ENCODE measurements at places on chromosomes 7 and 10.

- no peak for DNase-seq
Observed at GRCh38 chr10:57844387-57844998, 423.2 kb downstream of the IPMK start.

GRCh38 chr10:118471863-118472262 is 123.6 kb downstream of the PRLHR start:
- DNase-seq, result no peak

DNA sequence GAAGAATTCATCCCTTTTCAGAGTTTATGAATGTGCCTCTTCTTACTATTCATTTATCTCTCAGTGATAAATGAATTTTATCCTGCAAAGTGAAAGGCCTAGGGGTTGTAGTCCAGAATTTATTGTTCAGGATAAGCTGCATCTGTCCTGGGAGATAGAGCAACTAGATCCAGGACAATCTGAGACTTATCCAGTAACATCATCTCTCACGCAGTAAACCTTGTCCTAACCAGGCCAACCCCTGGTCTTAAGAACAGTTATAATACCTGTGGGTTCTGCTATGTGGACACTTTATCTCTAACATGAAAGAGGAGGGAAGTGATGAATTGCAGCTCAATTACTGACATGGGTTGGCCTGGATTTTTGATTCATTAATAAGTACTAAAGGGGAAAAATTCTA is 287.6 kb downstream of the BMPER start:
- DNase-seq, result no peak

DNA sequence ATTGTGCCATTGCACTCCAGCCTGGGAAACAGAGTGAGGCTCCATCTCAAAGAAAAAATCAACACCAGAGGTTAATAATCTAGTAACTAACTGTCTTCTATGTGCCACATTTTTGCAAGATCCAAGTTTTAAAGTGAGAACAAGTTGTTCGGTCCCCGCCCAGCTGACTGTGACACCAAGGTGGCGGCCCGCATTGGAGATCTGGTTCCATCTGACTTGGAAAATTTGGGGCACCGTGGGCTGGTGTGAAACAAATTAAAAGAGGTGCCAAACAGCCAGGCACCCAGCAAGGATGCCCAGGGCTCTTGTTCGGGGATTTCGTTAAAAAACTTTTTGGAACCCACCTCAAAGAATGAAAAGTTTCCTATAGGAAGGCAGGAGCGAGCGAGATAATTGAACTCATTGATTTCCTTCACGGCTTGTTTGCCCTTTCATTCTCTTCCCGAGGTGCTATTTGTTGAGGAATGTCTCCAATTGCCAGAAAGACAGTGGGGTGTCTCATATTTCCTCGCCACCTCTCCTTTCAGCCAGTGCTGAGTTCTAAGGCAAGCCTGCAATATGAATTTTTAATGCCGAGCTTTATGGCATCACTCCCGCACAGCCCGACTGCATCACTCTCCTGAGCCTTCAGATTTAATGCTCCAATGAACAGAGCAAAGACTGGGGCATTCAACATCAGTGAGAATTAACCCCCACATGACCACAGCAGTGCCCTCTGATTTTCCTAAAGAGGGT is 156.9 kb upstream of the SH2B2 start:
- no peak for DNase-seq

DNA sequence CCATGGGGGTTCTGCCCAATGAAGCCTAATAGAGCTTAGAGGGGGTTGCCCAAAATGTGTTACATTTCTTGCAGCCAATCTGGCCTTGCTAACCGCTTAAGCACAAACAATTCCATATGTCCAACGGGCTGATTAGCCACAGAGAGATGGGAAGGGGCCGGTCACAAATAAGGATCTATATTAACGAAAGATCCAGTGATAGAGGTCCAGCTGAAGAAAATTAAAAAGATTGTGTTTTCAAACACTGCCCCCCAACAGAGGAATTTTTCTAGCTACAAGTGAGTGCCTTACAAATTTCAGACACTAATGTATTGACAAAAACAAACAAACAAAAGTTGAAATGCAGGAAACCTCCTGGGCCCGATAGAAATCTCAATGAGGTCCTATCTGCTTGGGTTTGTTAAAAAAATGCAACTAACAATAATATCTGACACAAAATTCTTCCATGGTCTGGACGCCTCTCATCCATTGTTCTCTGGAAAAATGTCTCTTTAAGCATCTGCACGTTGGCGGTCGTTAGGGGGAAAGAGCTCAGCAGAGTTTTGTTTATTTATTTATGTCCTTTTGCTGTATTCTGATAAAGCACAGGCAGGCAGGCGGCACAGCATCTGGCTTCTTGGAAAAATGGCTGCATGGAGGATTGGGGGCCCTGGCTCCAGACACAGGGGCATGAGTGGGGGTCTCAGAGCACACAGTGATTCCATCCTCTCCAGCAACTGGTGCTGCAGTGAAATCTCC is 402.0 kb downstream of the RPS24 start:
- no peak for DNase-seq

DNA sequence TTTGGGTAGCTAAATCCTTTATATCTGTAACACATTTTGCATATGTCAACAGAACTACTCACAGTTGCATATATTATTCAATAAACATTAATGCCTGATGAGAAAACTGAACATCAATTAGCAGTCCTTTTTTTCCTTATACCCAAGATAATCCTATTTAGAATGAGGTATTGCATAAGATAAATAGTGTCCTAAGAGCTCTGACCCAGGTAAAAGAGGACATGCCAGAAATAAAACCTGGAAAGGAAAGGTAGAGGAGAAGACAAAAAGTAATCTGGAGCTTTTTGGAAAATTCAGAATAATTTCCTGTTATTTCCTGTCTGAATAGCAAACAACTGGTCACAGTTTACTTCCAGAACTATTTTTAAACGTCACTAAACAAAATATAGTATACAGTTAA is 204.4 kb downstream of the PLXDC2 start:
- DNase-seq, result no peak

GRCh38 chr7:22433710-22434460 is 66.1 kb downstream of the STEAP1B start:
- DNase-seq, result no peak

DNA sequence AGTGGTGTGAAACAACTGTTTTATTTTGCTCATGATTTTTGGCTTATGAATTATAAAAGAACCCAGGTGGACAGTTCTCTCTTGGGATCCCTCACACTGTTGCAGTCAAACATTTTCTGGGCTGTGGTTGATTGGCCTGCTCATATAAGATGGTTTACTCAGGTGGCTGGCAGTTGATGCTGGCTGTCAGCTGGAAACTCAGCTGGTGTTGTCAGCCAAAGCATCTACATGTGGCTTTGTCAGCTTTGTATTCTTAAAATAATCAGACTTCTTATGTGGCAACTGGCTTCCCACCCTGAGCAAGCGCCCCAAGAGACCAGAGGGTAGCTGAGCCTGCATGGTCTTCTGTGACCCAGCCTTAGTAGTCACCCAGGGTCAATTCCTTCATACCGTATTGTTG is 534.7 kb downstream of the NRG3 start:
- DNase-seq, result no peak

GRCh38 chr10:74855027-74855426 is 28.6 kb downstream of the KAT6B start:
- no peak for DNase-seq

DNA sequence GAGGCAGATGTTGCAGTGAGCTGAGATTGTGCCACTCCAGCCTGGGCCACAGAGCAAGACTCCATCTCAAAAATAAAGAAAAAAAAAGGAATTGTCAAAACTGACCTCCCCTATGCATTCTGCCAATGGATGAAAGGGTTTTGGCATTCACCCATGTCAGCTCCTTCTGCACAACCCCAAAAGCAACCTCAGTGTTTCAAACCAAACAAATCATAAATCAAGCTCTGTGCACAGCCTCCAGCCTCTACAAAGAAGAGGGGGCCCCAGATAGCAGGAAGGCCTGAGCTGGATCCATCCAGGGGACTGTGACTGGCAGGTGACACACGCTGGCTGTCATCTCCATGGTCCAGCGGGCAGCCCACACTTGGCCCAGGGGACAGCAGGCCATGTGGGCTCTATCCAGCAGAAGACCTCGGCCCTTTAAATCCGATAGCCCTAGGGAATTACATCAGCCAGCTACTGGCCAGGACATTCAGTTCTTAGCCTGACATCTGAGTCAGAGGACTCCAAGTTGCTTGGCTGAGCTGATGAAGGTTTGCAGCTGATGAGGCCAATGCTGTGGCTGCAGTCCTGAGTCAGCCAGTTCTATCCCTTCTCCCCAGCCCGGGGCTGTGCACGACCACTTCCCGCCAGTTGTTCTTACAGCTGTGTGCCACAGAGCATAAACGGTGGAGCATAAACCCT is 52.0 kb upstream of the FIGNL1 start:
- DNase-seq, result no peak

GRCh38 chr10:58851606-58852005 is 324.8 kb upstream of the PHYHIPL start:
- DNase-seq, result no peak

- no peak for DNase-seq
Observed at GRCh38 chr7:51242007-51242691, 74.5 kb downstream of the COBL start.

GRCh38 chr7:19146699-19147098 is 1.5 kb upstream of the FERD3L start:
- DNase-seq, result no peak

DNA sequence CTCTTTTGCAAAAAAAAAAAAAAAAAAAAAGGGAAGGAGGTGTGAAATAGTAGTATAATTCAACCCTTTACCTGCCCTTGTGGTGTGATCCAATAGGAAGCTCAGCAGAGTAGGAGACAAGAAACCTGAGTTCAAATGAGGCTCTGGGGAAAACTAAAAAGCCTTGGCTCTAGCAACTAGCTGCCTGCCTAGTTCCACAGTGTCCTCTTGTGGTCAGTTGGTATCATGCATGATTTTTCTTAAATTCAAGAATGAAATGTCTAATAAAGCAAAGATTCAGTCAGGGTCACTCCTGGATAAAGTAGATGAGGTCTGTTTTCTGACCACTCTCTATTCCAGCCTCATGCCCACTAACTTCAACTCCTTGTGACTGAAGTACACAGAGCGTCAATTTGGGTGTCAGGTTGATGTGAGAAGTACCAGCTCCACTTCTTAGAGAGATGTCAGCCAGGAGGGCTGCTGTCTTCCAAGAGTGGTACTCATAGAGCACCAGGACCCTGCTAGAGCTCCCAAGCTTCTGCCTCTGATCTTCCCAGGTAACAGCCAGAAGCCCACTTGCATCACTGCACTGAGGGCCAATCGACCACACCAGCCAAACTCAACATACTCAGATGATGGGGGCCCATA is 10.5 kb downstream of the LSM5 start:
- no peak for DNase-seq

- no peak for DNase-seq
Observed at GRCh38 chr7:25804154-25804553, 347.8 kb upstream of the NFE2L3 start.

DNA sequence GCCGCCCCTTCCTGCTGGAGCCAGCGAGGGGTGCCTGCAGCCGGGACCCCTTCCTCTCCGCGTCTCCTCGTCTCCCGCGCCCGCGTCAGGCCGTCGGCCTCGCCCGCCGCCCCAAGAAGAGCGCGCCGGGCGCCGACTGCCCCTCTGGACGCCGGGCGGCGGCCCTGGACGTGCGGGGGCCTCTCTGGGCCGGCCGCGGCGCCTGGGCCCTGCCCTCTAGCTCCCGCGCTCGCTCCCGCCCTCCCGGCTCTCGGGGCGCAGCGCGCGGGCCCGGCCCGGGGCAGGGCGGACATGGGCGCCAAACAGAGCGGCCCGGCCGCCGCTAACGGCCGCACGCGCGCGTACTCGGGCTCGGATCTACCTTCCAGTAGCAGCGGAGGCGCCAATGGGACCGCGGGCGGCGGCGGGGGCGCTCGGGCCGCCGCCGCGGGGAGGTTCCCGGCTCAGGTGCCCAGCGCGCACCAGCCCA is 704 bp downstream of the ZNRF2 start:
- DNase-seq, result peak; percentile 76

DNA sequence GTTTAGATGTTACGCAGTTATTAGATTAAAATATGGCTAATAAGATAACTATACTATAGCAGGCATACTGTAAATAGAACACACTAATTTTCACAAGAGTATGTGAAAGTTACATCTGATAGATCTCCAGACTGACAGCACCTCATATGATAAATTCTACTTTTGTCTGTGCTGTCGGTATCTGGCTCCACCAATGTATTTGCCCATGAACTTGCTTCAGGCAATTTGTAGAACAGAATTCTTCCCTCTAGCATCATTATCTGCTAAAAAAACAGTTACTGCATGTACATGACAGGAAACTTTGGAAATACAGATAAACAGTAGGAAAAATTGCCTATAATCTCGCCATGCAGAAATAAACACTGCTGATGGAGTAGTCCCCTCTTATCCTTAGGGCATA is 137.7 kb downstream of the WNT2 start:
- no peak for DNase-seq

GRCh38 chr7:124781418-124781817 is 15.8 kb upstream of the GPR37 start:
- no peak for DNase-seq

All from cortex of kidney (tissue), 1 donor.